Activated CD4-positive, alpha-beta T cell treated with anti-CD3 and anti-CD28 coated beads, Interleukin-2, amount 50 U/mL, for 4 hours (primary cell): ENCODE measurements at places on chromosomes 7 and 10.

DNA sequence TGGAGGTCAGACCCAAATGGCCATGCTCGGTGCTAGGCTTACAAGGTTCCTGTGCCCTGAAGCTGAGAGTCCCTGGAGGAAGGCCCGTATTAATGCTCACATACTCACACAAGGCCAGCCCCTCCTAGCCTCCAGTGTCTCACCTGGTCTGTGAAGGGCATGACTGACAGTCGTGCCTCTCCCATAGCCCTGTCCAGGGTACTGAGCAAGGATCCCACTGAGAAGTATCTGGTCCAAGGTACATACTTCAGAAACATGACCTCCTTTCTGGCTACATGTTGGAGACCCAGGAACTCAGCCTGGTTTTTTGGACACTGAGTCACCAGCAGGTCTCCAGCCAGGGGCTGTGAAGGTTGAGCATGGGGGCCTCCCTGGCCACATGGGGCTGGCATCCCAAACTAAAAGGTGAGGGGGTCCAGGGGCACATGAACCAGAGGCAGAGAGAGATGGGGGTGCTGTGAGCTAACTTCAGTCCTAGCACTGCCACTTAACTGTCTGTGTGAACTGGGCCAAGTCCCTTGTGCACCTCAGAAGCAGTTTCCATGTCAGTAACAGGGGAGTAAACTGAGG, 17.6 kb upstream of the RASGEF1A start:
- DNase-seq, result no peak

DNA sequence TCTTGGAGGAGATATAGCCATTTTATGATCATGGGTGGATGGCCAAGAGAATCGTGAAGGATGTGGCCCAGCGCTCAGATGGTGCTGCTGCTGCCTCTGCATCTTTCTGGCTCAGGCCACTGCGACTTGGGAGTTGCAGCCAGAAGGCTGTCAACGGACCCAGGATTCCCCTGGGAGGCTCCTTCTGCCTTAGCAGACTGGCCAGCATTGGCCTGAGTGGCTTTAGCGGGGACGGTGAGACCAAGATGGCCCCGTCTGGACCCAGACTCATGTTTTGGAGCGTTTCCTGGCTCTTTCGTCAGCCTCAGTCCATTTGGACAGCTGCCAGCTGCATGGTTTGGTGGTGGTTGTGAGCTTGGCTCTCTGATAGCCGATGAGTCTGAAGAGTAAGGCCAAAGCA, 97.2 kb downstream of the GALNT17 start:
- DNase-seq, result no peak

GRCh38 chr10:111944331-111944730, 239.2 kb downstream of the GPAM start:
- DNase-seq, result no peak

DNA sequence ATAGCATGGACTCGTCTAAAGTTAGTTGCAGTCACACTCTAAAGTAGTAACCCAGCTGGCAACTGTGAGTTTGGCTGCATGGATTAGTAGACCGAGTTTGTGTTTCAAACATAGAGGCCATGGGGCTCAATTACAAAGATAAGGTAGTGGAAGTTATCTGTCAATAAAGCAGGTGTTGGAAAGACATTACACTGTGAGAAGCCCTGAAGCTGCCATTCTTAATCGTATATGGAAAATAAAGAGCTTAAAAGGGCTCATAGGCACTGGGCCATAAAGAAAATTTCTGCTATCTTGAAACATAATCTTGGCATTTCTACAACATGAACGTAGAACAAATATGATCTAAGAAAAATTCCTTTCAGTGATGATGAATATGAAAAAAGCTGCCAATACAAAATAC, 837.7 kb downstream of the REEP3 start:
- no peak for DNase-seq

DNA sequence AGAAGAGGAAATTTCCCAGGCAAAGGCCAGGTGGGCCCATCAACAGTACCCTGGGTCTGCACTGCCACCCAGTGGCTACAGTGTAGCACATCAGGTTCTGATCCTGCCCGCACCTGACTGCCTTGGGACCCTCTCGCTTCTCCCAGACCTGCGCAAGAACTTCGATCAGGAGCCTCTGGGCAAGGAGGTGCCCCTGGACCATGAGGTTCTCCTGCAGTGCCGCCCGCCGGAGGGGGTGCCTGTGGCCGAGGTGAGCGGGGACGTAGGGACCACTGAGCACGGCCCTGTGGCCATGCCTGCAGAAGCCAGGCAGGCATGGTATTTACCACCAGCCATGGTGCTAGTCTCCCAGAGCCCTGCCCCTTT, 33.9 kb upstream of the SLC29A3 start:
- peak; percentile 7 for DNase-seq

DNA sequence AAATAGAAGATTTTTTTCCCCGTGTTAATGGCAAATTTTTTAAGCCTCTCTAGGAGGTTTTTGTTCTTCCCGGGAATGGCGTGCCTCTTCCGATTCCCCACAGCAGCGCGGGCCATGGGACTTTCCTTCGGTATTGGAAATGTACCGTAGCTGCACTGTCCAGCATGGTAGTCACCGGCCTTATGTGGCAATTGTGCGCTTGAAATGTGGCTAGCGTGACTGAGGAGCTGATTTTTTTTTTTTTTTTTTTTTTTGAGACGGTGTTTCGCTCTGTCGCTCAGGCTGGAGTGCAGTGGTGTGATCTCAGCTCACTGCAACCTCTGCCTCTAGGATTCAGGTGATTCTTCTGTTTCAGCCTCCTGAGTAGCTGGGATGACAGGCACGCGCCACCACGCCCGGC, 938 bp upstream of the TCTN3 start:
- no peak for DNase-seq

- DNase-seq, result no peak
Observed at GRCh38 chr7:129804111-129804889, 148.5 kb downstream of the UBE2H start.

DNA sequence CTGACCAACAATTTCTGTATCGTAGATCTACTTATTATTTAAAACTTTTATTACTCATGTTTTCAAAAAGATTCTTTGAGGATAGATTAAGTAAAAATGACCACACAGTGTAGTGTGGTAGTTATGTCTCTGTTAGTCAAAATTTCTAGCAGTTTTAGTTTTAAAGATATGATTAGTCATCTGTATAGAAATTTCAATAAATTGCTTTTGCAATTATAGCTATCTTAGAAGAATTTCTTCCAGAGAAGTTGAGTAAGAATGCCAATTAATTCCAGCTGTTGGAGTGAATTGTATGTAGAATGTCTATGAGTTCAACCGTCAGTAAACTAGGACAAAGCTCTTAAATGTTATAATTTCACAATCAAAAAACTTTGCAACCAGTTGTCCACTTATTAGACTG, 229.7 kb downstream of the CDK14 start:
- DNase-seq, result no peak

GRCh38 chr7:134804351-134804750, 24.9 kb downstream of the CALD1 start:
- no peak for DNase-seq

DNA sequence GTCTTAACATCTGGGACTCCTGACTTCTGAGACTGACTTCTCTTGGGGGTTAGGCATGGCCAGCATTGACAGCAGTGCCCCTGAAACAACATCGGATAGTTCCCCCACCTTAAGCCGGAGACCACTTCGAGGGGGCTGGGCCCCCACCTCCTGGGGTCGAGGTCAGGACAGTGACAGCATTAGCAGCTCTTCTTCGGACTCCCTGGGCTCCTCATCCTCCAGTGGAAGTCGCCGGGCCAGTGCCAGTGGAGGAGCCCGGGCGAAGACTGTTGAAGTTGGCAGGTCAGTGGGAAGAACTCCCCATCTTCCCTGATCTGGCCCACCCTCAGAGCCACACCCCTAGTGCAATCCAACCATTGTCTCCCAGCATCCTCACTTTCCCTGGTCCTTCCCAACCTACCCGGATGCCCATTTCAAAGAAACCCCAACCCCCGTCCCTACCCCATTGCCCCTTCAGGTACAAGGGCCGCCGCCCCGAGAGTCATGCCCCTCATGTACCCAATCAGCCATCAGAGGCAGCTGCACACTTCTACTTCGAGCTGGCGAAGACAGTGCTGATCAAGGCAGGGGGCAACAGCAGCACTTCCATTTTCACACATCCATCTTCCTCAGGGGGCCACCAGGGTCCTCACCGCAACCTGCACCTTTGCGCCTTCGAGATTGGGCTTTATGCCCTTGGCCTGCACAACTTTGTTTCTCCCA, 12.1 kb downstream of the ZSWIM8 start:
- no peak for DNase-seq

- DNase-seq, result no peak
Observed at GRCh38 chr10:19811540-19811939, 4.7 kb upstream of the PLXDC2 start.

DNA sequence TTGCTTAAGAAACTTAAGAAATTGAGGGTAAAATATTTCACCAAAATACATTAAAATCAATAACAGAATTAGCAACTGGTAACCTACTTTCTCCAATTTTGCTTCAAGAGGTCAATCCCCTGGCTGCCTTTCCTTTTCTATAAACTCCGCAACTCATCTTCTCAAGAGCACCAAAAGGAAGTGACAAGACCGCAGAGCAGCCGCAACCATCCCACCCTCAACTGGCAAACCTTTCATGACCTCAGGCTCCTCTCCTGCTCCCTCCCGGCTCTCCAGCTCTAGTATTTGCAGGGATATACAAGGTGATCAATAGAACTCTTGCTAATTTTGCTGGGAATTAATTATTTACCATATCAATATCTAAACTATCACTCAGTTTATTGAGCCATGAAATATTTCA, 88.9 kb downstream of the ATE1 start:
- no peak for DNase-seq

DNA sequence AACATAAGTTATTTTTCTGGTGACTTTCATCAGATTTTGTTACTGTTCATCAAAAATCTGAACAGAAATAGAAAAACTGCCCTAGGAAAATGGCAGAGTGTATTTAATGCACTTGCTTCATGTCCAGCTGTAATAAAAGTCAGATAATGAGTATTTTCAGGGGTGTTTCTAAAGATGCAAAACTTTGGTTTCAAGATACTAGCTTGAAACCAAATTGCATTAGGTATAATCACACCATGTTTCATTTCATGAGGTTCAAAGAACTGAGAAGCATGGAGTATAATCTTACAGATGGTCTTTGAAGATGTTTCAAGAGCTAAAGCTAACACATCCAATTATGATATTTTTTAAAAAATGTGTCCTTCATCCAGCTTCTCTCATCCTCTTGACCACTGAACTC, 128.9 kb downstream of the NRCAM start:
- no peak for DNase-seq

DNA sequence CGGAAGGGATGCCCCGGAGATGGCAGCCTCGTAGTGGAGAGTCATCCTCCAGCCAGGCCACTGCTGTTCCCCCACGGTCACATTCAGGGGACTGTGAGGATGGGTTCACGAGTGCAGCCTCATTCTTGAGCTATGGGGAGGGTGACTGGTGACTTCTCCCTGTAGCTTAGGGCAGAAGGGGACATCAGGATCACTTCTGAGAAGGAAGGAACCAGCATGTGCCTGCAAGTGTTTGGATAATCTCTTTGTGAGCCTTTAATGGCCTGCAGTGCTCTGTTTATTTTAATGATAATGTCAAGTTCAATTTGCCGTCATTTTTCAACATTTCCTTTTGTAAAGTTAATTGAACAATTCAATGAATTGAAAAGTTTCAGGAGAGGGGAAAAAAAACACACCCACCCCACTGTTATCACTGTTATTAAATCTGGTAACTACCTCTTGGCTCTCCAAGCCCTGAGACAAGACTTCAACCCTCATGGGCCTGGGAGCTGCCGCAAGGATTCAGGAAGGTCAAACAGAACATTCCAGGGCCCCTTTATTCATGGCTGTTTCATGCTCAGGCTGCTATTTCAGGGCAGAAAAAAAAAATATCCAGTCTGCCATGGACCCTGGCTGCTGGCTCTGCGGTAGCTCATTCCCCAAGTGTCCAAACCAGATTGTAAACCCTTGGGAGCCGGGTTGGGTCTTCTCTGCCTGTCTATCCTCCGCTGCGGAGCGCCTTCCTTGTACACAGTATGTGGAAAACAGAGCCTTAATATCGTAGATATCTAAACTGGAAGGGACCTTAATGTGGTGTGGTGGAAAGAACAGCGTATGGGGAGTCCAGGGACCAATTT, 100.4 kb downstream of the CDH23 start:
- DNase-seq, result no peak

GRCh38 chr10:73997461-73997786, 492 bp upstream of the VCL start:
- DNase-seq, result peak; percentile 69
